Activated naive CD8-positive, alpha-beta T cell treated with anti-CD3 and anti-CD28 coated beads, Interleukin-2, amount 50 U/mL, for 16 hours (primary cell): ENCODE measurements at places on chromosomes 2 and 18.

GRCh38 chr18:63325086-63325686, 5.6 kb upstream of the BCL2 start:
- no peak for DNase-seq

DNA sequence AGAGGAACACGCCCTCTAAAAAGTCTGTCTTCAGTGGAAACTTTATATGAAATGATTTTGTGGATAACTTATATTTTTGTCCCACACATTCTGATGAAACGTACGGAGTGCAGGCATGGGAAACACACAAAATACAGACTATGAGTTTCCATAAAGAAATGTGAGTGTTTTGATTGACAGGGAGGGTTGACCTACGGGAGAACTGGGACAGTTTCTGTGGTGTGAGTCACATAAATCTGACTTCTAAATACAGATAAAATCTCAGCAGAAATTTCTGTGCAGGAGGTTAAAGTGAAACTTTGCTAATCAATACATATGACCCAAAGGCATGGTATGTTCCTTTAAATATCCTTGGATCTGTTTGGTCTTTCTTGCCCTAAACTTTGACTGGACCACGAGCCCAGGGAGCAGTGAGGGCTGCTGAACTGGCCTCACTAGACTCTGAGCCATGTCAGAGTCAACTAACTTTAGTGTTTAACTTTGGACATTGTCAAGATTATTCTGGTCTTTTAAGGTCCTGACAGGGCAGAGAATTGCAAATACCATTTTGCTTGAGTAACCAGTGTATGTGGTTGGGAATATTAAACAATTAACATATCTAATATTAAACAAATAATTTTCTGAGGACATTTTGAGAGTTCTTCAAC, 206.9 kb upstream of the LYPD1 start:
- DNase-seq, result no peak

GRCh38 chr18:49015886-49016647, 65.3 kb upstream of the SMAD7 start:
- no peak for DNase-seq

DNA sequence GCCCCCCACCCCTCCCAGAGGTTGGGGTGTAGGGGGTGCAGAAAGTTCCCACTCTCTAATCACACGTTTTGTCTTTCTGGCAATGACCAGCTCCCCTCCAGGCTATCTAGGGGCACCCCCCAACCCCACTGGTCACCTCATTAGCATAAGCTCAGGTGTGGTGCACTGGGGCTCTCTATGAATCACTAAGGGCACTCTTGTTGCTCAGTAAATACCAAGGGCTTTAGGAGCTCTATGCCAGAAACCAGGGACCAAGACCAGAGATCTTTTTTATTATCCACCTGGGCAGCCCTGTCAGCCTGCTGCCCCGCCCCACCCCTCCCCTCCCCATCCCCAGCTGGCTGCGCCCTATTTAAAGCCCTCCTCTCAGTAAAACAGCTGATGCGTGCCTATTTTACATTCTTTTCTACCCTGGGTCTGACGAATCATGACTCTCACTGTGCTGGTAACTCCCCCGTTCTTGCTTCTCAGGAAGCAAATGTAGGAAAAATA, 24.3 kb downstream of the NCK2 start:
- no peak for DNase-seq

DNA sequence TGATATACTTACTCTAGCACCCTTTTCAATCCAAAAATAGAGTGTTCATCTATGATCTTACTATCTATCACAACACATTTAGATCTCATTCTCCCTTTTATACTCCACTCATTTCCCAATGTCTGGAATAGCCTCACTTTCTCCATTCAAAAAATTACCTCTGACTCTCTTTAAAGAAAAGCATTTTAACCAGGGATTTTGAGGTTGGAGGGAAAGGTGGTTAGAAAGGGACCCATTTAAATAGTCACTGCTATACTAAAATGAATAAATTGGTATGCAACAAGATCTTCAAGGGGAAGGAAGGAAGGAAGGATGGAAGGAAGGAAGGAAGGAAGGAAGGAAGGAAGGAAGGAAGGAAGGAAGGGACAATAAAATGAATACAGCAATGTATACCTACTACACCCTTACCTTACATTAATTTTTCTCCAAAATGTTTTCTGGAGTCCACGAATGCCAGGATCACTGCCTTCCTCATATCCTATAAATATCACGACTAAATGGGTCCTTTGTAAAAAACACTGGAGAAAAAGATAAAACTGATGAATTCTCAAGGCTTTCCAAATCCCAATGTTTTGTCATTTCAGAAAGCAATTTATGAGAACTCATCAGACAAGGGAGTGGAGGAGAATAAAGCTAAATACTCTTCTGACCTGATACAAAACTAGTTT, 202.7 kb downstream of the ZEB2 start:
- no peak for DNase-seq

DNA sequence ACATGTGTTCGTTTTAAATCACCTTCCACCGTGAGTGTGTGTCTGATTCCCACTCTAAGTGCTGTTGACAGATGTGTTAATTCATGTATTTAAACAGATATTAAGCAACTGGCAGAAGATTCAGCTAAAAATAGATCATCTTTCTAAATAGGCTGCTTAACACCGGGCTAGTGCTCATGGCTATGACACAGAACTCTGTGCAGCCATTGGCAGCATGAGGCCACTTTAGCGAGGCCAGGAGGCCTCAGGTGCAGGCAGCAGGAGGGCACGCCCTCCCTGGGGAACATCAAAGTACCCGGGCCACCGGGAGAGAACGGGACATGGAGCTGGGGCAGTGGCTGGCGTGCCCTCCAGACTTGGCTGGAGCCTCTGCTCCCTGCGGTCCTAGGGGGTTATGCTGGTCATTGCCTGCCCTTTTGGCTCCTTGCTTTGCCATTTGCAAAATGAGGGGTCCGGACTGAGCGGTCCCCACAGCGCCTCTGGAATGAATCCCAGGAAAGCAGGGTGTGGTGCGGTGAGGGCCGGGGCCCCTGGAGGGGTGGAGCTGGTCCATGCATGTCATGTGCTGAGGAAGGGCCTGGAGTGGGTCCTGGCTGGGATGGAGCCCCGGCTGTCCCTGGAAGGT, 62.8 kb upstream of the HDAC4 start:
- no peak for DNase-seq

DNA sequence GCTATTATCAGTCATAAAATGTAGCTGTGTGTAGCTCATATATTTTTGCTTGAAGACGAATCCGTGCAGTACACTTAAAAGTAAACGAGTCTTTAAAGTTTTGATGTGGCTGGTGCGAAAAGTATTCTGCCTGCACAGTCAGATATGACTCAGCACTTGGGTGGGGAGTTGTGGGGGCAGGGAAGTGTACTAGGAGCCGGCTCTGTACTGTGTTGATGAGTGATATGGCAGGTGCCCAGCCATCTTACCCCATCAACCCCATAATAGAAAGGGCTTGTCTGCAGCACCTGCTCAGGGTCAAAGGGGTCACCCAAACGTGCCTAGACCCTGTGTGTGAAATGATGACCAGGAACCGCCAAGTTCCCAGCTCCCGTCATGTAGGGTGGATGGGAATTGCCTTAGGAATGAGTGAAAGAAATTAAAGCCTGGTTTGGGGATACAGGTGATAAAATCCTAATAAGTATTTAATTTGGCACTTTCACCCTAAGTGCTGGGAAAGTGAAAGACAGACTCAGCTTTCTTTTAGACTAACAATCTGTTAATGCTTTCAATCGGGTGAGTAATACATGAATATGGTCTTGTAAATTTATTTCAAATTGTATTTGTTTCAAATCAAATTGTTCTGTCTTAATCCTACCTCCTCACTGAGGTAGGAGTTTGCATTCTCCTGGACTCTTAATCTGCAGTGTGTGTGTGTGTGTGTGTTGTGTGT, 48.0 kb downstream of the BCL2L11 start:
- DNase-seq, result peak; percentile 66

GRCh38 chr2:120485096-120485495, 139.2 kb downstream of the INHBB start:
- DNase-seq, result no peak

DNA sequence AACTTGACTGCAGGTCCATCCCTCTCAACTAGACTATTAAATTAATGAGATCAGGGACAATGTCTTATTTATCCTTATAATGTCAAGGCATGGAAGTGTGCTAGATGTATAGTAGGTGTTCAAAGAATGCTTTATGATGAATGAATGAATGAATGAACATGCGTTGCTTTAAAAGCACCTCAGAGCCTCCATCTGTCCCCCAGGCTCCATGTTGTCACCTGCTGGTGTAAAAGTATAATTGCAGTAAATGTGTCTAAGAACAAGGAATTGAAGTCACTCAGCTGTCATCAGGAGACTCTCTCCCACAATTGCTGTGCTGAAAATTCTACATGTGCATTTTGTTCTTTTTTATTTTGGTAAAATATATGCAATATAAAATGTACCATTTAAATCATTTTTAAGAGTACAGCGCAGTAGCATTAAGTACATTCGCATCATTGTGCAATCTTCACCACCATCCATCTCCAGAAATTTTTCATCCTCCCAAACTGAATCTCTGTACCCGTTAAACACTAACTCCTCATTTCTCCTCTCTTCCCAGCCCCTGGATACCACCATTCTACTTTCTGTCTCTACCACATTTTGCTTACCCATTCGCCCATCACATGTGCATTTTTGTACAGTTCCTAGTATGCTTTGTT, 52.6 kb downstream of the GNAL start:
- no peak for DNase-seq

DNA sequence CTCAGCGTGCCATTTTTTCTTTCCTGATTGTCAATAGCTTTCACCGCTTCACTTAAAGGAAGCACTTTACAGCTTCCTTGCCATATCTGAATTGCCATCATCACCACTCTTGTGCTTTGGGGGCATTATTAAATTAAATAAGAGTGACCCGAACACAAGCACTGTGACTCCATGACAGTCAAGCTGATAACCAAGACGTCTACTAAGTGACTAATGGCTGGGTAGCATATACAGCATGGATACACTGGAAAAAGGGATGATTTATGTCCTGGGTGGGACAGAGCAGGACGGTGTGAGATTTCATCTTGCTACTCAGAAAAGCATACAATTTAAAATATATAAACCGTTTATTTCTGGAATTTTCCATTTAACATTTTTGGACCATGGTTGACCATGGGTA, 24.3 kb upstream of the AFF3 start:
- no peak for DNase-seq

DNA sequence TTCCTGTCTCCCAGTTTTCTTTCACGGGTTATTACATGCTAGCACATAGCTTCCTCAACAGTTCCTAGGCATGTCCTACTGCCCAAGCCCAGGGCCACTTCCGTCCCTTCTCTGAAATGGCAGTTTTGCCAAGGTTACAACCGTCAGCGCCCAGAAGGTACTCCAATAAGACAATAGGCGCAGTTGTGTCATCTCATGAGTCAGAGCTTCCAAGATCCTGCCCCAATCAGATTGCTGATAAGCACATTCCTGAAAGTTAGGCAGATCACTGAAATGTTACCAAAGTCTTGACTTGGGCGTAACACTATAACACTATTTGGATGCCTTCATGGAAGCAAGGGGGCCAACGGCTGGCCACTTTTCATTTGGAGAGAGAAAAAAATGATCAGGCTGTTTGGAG, 34.2 kb downstream of the GKN2 start:
- no peak for DNase-seq

DNA sequence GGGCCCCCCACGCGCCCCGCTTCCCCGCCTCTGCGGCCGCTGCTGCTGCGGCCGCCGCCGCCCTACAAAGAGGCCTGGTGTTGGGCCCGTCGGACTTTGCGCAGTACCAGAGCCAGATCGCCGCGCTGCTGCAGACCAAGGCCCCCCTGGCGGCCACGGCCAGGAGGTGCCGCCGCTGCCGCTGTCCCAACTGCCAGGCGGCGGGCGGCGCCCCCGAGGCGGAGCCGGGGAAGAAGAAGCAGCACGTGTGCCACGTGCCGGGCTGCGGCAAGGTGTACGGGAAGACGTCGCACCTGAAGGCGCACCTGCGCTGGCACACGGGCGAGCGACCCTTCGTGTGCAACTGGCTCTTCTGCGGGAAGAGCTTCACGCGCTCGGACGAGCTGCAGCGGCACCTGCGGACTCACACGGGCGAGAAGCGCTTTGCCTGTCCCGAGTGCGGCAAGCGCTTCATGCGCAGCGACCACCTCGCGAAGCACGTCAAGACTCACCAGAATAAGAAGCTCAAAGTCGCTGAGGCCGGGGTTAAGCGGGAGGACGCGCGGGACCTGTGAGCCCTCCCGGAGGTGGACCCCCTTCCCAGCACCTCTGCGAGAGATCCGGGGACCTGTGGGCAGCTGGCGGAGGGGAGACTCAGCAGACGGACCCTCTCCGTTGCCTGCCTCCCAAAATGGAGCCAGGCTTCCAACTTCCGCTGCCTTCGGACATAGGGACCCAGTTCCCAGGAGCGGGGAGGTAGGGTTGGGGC, 1.9 kb downstream of the SP5 start:
- DNase-seq, result no peak

DNA sequence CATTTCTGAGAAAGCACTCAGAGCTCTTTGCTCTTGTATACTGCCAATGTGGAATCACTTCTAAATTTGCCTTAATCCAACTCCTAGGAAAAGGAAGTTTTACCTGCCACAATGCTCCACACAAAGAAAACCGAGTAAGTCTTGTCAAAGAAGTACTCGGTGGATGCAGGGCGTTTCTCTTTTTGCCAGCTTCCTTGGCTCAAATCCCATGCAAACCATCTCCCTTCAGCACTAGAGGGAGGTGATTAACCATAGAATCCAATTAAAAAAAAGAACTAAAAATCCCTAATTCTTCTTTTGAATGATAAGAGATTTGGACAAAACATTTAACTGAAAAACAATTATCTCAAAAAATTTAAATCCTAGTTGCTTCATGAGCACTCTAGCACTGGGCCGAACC, 129.0 kb downstream of the RPRM start:
- no peak for DNase-seq

GRCh38 chr18:11383381-11383780, 226.0 kb upstream of the SLC35G4 start:
- DNase-seq, result no peak

DNA sequence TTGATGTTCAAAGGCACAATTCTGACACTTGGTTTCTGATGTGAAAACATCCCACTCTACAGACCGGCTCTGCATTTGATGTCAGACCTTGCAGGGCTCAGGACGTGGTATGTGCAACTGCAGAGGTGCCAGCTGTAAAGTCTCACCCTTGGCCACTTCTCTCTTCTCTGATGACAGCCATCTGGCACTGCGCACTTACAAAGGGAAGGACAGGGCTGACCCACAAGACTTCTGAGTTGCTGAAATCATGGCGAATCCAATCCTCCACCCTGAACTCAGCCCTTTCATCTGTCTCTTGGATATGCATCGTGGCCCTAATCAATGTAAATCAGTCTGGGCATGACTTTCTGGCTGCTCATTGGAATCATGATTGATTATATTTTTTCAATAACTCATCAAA, 82.5 kb downstream of the SEPTIN10 start:
- DNase-seq, result no peak

DNA sequence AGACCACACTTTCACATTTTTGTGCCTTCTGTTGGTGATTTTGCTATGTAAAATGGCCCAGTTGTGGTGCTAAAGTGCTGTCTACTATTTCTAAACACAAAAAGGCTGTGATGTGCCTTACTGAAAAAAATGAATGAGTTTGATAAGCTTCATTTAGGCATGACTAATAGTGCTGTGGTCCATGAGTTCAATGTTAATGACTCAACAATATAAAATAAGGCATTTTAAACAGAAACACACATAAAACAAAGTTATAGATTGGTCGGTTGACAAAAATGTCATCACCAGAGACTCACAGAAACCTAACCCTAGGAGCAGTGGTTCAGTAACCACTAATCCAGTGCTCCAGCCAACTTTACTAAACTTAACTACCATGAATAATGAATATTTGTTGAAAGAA, 160.0 kb downstream of the DNAH6 start:
- DNase-seq, result no peak

- DNase-seq, result no peak
Observed at GRCh38 chr2:10495311-10495987, 47.3 kb upstream of the ODC1 start.

GRCh38 chr2:227862741-227863588, 8.5 kb upstream of the DAW1 start:
- DNase-seq, result no peak
